ENCODE measurements at places on chromosomes 5 and 9.

GRCh38 chr5:138662599-138662998, 87.4 kb upstream of the HSPA9 start:
- peak; percentile 34 for DNase-seq

DNA sequence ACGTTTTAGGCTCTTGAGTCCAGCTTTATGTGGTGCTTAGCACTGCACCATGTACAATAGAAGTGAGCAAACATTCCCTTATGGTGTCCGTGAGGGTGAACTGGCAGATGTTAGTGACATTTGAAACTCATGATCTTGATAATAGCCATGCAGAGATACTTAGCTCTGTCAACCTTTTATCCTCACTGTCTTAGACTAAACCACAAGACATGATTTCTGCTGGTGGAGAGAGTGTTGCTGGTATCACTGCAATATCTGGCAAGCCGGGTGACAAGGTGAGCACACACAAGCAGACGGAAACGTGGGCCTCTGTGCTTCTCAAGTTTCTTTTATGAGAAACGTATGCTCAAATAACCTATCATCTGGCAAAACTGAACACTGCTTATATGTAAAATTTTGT, 68.4 kb downstream of the CAST start:
- no peak for DNase-seq

GRCh38 chr5:157177953-157178352, 2.7 kb upstream of the ITK start:
- peak; percentile 69 for DNase-seq

DNA sequence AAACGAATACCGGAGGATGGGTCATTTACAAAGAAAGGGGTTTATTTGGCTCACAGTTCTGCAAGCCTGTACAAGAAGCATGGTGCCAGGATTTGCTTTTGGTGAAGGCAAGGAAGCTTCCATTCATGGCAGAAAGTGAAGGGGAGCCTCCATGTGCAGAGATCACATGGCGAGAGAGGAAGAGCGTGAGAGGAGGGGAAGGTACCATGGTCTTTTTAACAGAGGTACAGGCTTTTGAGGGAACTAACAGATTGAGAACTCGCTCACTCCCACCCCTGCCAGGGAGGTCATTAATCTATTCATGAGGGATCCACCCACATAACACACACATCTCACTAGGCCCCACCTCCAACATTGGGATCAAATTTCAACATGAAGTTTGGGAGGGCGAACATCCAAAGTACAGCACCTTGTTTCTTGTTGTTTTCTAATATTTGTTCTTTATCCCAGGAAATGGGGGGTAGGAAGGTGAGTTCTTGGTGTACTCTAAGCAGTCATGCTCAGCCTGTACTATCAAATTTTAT, 18.5 kb downstream of the TMC1 start:
- no peak for DNase-seq

GRCh38 chr9:105681724-105682123, 12.6 kb upstream of the TMEM38B start:
- DNase-seq, result no peak

- no peak for DNase-seq
Observed at GRCh38 chr5:39100851-39101396, 26.7 kb upstream of the RICTOR start.

DNA sequence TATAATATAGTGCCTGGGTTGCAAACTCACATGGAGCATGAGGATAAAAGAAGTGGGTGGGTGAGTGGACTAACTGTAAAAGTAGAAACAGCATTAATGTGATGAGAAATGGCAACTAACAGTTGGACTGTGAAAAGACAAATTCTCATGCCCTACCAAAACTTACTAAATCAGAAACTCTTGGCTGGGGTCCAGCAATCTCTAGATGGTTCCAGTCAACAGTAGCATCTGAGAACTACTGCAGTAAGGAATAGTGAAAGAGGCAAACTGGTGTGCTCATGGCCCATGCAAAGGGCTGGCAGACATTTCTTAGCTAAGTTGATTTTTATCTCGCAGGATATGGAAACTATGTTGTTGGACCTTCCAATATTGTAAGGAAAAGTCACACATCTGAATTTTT, 150.3 kb downstream of the PIK3R1 start:
- DNase-seq, result peak; percentile 7

- peak; percentile 20 for DNase-seq
Observed at GRCh38 chr9:90815183-90815943, 13.7 kb downstream of the SYK start.

Data from activated CD4-positive, alpha-beta T cell treated with anti-CD3 and anti-CD28 coated beads, Interleukin-10, Interleukin-2, amounts not matched to agents 100 ng/mL and 50 ng/mL, durations not matched to agents 16 hours and 8 hours (primary cell).